ENCODE measurements at places on chromosomes 1 and 21.

DNA sequence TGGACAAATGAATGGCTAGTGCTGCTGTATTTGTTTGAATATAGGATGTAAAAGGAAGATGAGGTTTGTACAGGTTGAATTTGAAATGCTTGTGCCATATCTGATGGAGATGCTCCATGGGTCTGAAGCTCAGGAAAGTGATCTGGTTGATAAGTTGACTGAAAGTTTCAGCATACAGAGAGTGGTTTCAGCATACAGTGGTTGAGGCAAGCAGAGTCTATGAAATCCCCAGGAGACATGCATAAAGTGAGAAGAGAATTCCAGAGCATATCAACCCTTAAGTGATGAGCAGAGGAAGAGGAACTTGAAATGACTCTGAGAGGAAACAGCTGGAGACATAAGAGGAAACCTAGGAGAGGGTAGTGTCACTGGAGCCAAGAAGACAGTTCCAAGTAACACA lies 21.7 kb downstream of the TCHHL1 start:
- DNase-seq = no peak

GRCh38 chr1:183203094-183203493 lies 17.0 kb downstream of the LAMC2 start:
- DNase-seq = no peak

GRCh38 chr1:23422241-23422877 lies 2.2 kb downstream of the TCEA3 start:
- DNase-seq = peak; percentile 42

GRCh38 chr1:161511018-161511755 lies 5.9 kb downstream of the FCGR2A start:
- DNase-seq = no peak

DNA sequence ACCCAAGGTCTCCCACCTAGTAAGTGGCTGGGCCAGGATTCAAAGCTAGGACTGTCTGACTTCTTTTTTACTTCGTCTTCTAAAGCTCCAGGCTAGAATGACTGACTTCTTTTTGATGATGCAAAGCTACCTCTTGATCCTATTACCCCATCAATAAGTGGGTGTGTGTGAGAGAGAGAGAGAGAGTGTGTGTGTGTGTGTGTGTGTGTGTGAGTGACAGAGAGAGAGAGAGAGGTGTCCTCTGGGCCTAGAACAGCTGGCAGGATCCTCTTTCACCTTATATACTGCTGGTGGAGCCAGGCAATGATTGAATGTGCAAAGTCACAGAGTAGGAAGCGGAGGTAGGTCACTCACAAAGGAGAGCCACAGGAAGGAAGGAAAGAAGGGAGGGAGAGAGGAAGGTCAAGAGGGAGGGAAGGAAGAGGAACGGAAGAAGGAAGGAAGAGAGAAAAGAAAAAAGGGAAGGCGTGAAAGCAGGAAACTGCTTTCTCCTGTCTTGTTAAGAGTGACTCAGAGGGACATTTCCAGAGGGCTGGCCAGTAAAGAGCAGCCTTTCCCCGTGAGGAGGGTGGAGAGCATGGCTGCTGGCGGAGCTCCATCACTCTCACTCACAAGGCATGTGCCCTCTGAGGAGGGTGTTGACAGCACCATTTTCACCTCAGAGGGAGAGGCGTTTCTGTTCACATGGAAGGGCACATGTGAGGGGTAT lies 68.9 kb downstream of the CDC7 start:
- no peak for DNase-seq

DNA sequence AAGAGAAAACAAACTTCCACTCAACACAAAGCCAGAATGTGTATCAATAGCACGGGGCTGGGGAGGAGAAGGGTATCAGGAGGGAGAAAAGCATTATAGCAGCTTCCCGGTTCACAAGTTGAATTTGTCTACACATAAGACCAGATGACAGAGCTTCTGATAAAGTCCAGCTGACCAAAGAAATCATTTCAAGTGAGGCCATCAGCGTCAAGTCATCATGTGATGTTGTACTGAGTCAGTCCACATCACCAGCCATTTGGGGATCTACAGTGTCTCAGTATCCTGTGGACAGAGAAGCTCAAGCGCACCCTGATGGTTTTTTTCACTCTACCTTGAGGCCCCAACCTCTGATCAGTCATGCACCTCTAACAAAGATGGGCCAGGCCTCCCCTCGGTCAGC lies 33.0 kb downstream of the SETD4 start:
- no peak for DNase-seq

GRCh38 chr1:164524810-164525209 lies 34.2 kb upstream of the PBX1 start:
- no peak for DNase-seq

GRCh38 chr1:42086146-42086545 lies 67.1 kb upstream of the GUCA2B start:
- no peak for DNase-seq

Data from central memory CD4-positive, alpha-beta T cell (primary cell).